HT-29 (cell line): ENCODE measurements at places on chromosomes 3 and 15.
A peak's percentile ranks its signal among the peaks of the same experiment; 100 is the strongest.

DNA sequence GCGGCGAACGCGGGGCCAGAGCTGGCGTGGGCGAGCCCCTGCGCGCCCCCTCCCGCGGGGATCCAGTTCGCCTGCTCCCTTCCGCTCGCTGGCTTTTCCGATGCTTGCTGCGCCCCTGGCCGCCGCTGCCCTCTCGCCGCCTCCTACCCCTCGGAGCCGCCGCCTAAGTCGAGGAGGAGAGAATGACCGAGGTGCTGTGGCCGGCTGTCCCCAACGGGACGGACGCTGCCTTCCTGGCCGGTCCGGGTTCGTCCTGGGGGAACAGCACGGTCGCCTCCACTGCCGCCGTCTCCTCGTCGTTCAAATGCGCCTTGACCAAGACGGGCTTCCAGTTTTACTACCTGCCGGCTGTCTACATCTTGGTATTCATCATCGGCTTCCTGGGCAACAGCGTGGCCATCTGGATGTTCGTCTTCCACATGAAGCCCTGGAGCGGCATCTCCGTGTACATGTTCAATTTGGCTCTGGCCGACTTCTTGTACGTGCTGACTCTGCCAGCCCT is 721 bp downstream of the P2RY1 start:
- peak; percentile 48 for DNase-seq

- DNase-seq, result no peak
Measured at GRCh38 chr3:42980909-42981308, 1.8 kb downstream of the GASK1A start.

DNA sequence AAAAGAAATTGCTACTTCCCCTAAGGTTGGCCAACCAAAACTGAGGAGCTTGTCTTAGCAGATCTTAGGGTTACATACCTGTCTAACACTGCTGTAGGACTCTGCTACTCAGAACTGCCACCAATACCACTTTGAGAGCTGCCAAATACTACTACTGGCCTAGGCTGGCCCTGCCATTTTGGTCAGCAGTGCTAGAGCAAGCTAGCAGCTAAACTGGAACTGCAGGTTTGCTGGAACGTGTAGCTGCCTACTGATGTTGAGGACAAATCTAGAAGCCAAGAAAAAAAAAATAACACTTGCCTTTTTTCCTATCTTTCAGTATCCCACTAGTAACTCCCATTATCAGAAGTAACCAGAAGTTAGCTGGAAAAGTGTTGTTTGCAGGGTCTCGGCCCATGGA is 387.4 kb downstream of the RBMS3 start:
- DNase-seq, result no peak

DNA sequence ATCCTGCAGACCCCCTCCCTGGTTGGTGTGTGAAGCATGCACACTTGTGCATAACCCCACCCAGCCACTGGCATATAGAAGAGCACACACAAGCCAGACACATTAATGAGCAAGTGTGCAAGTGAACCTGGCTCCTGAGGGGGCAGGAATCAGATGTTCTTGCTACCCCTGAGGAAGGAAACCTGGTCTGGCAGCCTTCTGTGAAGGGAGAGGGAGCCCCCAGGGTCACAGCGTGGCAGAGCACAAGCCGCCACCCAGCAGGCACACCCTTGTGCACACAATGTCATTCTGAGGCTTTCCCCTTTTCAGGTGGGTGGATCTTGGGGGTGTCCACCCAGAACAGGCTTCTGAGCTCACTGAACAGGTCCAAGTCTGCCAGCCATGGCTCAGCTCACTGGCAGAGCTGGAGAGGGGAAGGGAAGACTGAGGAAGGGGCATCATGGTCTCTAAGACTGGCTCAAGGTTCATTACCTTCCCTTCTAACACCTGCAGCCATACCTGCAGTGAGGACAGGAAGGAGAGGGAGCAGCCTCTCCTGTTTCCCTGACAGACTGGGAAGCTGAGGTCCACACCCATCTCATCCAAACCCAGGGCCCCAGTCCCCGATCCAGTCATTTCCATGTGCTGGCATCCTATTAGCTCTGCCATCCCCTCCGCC is 31.6 kb upstream of the SEMA3F start:
- DNase-seq, result no peak

- DNase-seq, result no peak
Measured at GRCh38 chr3:7038394-7038793, 177.5 kb downstream of the GRM7 start.

DNA sequence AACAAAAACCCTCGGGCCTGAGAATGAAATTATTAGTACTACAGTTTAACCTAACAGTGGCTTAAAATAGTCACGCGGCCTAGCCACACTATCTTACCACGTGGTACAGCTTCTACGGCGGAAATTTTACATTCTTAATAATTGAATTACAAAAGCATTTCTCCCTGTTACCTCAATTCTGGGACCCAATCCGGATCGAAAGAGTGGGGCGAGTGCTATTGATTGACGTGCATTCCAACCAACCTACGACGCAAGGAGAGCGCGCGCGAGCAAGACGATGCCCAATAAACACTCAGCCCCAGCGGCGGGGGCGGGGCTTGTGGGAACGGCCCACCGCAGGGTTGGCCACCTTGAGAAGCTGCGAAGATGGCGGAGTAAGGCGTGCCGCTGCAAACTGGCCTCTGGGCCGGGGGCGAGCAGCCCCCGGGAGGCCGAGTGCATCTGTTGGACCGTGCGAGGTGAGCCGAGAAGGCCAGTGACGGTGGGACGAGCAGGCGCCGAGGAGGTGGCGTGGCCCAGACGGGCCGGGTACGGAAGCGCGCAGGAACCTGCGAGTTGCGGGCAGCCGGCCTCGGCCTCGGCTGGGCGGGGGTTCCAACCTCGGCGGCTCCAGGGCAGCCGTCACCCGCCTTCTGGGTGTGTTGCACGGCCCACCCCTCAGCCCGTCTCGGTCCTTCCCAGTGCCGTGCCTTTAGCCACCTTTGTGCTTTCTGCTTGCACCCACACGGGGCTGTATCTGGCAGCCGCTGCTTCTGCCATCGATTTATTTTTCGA is 48.6 kb downstream of the OIP5 start:
- peak; percentile 100 for DNase-seq
